ENCODE measurements at places on chromosomes 11 and 22.
A peak's percentile ranks its signal among the peaks of the same experiment; 100 is the strongest.

GRCh38 chr11:103735497-103736032 is 300.9 kb upstream of the DDI1 start:
- no peak overlapping the region for H3K27ac ChIP-seq
- H3K36me3 ChIP-seq = no peaks in the 10 kb centered on the region
- DNase-seq = no peak
- H3K4me1 ChIP-seq = peaks cover 2% of the 10 kb centered on the region

DNA sequence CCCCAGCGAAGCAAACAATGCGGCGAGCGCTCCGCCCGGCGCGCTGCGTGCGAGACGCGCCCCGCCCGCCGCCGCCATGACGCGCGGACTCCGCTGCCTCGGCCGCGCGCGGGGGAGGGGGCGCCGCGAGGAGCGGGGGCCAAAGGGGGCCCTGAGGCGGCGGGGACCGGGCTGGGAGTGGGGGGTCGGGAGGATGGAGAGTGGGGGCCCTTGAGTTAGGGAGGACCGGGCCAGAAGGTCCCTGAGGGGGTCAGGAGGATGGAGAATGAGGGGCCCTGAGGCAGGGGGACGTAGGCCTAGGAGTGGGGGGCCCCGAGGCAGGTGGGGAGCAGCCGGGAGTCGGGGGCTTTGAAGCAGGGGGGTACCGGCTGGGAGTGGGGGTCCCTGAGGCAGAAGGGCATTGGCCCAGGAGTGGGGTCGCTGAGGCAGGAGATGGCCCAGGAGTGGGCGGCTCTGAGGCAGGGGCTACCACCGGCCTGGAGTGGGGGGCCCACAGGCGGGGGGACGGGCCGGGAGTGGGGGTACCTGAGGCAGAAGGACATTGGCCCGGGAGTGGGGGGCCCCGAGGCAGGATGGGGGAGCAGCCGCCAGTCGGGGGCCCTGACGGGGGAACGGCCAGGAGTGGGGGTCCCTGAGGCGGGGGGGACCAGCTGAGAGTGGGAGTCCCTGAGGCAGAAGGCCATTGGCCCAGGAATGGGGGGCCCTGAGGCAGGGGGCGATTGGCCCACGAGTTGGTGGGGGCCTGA is at the start of gene BRD1:
BRD1 (minus strand) TSS at position 21 of the 746 bp plus-strand sequence. CDS start 3,556 bp downstream, outside the sequence.
- H3K27ac ChIP-seq = peak within 1 kb of the TSS; percentile 92
- peak; percentile 70 for DNase-seq
- no peaks in the 10 kb centered on the region for H3K27me3 ChIP-seq

DNA sequence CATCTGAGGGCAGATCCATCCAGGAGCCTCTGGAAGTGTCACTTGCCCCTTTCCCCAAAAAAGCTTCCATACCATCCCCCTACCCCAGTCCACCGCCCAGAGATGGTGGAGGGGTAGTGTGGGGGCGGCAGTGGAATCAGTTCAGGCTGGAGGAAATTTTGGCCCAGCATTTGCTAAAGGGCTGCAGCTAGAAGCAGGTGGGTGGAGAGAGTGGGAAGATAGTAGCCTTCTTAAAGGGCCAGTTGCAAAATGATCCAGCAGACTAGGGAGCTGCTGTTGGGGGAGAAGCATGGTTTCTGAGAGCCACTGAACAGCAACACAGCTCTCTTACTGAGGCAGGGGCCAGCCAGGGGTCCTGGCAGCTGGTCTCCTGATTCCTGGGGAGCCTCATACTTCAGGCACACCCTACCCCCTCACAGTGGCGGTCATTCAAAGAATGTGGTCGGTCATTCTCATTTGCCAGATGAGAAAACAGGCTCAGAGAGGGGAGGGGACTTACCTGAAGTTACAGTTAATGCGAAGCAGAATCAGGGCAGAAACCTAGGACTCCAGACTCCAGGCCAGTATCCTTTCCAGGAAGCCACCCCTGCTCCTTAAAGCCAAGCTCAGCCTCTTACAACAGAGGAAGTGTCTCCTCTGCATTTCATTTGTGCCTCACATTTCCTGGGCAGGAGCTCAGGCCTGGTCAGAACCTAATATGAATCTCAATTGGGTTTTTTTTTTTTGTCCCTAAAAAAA is 5.4 kb downstream of the SEC14L2 start:
- peaks cover 25% of the 10 kb centered on the region for H3K4me1 ChIP-seq
- H3K27me3 ChIP-seq = no peaks in the 10 kb centered on the region
- H3K4me3 ChIP-seq = no peak overlapping the region
- no peak overlapping the region for H3K27ac ChIP-seq
- DNase-seq = no peak
- peaks cover 3% of the 10 kb centered on the region for H3K36me3 ChIP-seq

DNA sequence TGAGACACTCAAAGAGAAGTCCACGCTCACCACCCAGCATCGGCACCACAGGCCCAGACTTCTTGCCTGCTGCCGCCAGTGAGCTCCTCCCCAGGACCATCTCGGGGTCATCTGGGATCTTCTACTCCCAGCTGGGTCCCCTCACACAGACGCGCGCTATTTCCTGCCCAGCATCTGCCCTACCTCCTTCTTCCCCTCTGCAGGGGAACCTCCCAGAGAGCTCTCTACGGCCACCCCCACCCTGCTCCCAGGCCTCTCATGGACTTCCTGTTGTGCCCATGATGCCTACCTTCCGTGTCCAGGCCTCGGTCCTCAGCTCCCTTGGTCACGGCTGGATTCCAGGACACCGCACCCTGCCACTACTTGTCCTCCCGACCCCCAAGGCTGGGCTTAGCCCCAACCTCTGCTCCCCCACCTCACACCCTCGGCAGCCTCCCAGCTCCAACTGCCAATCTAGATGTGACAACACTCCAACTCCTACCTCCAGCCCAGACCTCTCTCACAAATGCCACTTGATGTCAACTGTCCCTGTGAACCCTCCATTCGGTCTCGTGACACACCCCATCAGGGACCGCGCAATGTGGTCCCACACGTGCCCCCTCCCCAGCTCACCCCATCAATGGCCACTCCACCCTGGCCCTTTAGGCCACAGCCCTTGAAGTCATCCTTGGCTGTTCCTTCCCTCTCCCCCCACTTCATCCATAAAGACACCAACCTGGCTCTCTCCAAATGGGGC is 45.3 kb downstream of the SGSM3 start:
- peak overlapping the region; percentile 87 for H3K27ac ChIP-seq
- H3K36me3 ChIP-seq = peaks cover 26% of the 10 kb centered on the region
- peaks cover 23% of the 10 kb centered on the region for H3K4me1 ChIP-seq
- peak overlapping the region; percentile 15 for H3K4me3 ChIP-seq
- DNase-seq = no peak
- no peaks in the 10 kb centered on the region for H3K27me3 ChIP-seq

DNA sequence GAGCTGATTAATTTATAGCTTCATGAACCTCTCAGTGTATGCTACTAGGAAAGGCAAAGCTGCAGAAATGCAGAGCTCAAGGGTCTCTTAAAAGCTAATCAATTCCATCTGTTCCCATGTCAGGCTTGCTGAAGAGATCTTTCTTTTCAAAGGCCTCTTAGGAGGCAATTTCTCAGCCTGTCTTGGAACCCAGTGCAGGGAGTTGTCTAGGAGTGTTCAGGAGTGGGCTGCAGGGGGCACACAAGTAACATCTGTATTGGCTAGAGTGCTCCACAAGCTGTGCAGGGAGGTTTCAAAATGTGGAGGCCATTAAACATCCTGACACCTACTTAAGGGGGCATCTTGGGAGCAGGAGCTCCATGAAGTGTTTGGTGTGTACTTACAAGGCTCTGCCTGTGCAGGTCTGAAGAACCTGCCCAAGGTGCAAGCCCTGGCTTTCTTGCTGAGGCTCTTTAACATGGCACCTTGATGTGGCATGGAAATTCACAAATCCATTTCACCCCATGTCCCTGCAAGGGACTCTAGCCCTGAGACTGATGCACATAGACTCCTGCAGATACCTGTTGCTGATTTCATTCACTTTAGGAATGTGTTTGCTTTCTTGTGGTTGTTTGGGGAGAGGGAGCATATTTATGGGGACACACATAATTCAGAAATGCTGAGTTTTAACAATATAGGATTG is 134.7 kb downstream of the ME3 start:
- H3K27ac ChIP-seq = no peak overlapping the region
- H3K36me3 ChIP-seq = no peaks in the 10 kb centered on the region
- H3K4me3 ChIP-seq = no peak overlapping the region
- H3K4me1 ChIP-seq = no peaks in the 10 kb centered on the region
- H3K27me3 ChIP-seq = peaks cover 12% of the 10 kb centered on the region
- DNase-seq = no peak

- no peak for DNase-seq
- H3K4me1 ChIP-seq = no peaks in the 10 kb centered on the region
- no peak overlapping the region for H3K4me3 ChIP-seq
- H3K27ac ChIP-seq = no peak overlapping the region
These were observed 353.4 kb downstream of the TENM4 start for GRCh38 chr11:79087238-79087960.

DNA sequence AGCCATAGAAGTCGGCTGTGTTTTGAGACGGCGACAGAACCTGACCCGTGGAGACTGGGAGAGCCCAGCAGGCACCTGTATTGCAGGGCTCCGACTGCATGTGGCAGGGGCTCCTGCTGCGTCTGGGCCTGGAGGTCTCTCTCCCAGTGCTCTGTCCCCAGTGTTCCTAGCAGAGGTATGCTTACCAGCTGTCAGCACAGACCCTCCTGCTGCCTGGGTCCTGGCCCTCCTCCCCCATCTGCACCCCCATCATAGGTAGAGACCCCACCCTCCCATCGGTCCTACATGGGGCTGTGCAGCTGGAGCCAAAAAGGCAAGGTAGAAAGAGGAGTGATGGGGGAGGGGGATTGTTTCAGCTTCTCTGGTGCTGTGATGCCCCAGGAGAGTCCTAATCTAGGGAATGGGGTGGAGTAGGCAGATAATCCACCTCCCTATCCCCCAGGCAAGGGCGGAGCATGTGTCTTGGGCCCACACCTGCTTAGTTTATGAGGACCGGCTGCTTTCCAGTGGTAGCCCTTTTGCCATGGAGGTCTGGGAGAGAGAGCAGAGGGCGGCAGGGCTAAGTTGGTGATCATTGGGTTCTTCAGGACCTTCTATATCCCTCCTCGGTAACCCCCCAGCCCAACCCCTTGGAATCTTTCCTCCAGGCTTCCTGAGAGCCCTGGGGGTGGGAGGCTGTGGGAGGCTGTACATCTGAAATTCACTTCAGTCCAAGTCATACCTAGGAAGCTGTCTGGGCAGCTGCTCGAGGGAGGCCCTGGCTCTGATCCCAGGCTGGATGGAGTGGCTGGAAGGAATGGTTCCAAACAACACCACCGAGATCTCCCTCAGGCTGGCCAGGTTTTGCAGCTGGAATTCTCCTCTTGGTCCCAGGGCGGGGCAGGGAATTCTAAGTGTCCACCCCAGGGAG is 5.3 kb downstream of the SLC7A4 start:
- peaks cover 17% of the 10 kb centered on the region for H3K4me1 ChIP-seq
- no peaks in the 10 kb centered on the region for H3K36me3 ChIP-seq
- no peak for DNase-seq

DNA sequence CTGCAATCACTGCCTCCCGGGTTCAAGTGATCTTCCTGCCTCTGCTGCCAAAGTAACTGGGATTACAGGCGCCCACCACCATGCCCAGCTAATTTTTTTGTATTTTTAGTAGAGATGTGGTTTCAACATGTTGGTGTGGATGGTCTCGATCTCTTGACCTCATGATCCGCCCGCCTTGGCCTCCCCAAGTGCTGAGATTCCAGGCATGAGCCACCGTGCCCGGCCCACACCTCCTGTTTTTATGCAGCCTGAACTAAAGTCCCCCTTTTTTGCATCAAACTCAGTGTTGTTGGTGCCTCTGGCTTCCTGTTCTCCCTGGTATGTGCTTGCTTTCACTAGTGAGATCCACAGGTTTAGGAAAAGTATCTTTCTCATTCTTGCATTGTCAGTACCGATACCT is 4.2 kb downstream of the TBC1D22A start:
- no peak overlapping the region for H3K4me3 ChIP-seq
- H3K27ac ChIP-seq = no peak overlapping the region
- DNase-seq = no peak
- H3K27me3 ChIP-seq = no peaks in the 10 kb centered on the region

- DNase-seq = no peak
- no peak overlapping the region for H3K27ac ChIP-seq
- peaks cover 26% of the 10 kb centered on the region for H3K27me3 ChIP-seq
- no peaks in the 10 kb centered on the region for H3K4me1 ChIP-seq
These were observed 8.3 kb downstream of the CTSF start for GRCh38 chr11:66559866-66560676.

GRCh38 chr11:101516546-101516945 is 67.3 kb downstream of the TRPC6 start:
- no peaks in the 10 kb centered on the region for H3K36me3 ChIP-seq
- no peaks in the 10 kb centered on the region for H3K27me3 ChIP-seq
- DNase-seq = no peak
- H3K4me1 ChIP-seq = no peaks in the 10 kb centered on the region
- H3K27ac ChIP-seq = no peak overlapping the region
- no peak overlapping the region for H3K4me3 ChIP-seq

DNA sequence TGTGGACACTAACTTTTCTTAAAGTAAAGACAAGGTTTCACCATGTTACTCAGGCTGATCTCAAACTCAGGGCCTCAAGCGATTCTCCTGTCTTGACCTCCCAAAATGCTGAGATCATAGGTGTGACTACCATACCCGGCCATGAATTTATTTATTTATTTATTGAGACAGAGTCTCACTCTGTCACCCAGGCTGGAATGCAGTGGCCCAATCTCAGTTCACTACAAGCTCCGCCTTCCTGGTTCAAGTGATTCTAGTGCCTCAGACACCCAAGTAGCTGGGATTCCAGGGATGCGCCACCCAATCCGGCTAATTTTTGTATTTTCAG is 29.7 kb upstream of the PCF11 start:
- no peak for DNase-seq
- no peaks in the 10 kb centered on the region for H3K36me3 ChIP-seq
- no peaks in the 10 kb centered on the region for H3K27me3 ChIP-seq
- peaks cover 8% of the 10 kb centered on the region for H3K4me1 ChIP-seq

GRCh38 chr22:38607680-38608079 is 37.7 kb upstream of the DMC1 start:
- H3K27me3 ChIP-seq = no peaks in the 10 kb centered on the region
- H3K36me3 ChIP-seq = no peaks in the 10 kb centered on the region
- no peak for DNase-seq
- no peaks in the 10 kb centered on the region for H3K4me1 ChIP-seq
- no peak overlapping the region for H3K4me3 ChIP-seq

- no peak overlapping the region for H3K27ac ChIP-seq
- H3K36me3 ChIP-seq = peaks cover 4% of the 10 kb centered on the region
- H3K4me1 ChIP-seq = no peaks in the 10 kb centered on the region
- H3K4me3 ChIP-seq = no peak overlapping the region
- no peaks in the 10 kb centered on the region for H3K27me3 ChIP-seq
These were observed 27.3 kb downstream of the MAFF start for GRCh38 chr22:38228873-38229740.

GRCh38 chr22:43272869-43273318 is 70.3 kb downstream of the SCUBE1 start:
- no peaks in the 10 kb centered on the region for H3K36me3 ChIP-seq
- DNase-seq = no peak
- H3K4me3 ChIP-seq = no peak overlapping the region
- peaks cover 9% of the 10 kb centered on the region for H3K27me3 ChIP-seq
- H3K4me1 ChIP-seq = no peaks in the 10 kb centered on the region
- H3K27ac ChIP-seq = no peak overlapping the region

Measured in activated naive CD8-positive, alpha-beta T cell treated with anti-CD3 and anti-CD28 coated beads for 36 hours (primary cell).